ENCODE measurements at places on chromosomes 3 and 15.

DNA sequence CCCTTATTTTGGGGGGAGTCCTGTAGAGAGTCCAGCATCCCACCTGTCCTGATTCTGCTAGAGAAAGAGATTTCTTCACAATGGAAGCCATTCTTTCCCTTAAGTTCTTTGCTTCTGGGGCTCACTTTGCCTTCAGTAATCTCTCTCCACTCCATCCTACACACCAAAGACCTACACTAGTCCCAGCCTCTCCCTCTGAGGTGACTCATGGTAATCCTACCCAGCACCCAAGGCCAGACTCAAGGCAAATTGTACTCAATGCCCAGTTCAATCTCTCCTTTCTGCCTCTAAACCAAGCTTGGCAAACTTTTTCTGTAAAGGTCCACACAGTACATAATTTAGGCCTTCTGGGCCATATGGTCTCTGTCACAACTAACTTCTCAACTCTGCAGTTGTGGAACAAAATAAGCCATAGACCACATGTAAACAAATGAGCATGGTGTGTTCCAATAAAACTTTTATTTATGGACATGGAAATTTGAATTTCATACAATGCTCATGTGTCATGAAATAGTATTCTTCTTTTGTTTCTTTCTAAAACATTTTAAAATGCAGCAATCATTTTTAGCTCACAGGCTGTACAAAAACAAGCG is 72.5 kb downstream of the MRPL46 start:
- DNase-seq: no peak

DNA sequence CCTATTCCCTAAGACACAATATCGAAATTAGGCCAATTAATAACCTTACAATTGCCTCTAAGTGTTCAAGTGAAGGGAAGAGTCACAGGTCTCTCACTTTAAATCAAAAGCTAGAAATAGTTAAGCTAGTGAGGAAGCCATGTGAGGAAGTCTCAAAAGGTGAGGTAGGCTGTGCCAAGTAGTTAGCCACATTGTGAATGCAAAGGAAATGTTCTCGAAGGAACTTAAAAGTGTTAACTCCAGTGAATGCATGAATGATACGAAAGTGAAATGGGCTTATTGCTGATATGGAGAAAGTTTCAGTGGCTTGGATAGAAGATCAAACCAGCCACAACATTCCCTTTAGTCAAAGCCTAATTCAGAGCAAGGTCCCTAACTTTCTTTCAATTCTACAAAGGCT is 59.1 kb downstream of the KLF13 start:
- no peak for DNase-seq

DNA sequence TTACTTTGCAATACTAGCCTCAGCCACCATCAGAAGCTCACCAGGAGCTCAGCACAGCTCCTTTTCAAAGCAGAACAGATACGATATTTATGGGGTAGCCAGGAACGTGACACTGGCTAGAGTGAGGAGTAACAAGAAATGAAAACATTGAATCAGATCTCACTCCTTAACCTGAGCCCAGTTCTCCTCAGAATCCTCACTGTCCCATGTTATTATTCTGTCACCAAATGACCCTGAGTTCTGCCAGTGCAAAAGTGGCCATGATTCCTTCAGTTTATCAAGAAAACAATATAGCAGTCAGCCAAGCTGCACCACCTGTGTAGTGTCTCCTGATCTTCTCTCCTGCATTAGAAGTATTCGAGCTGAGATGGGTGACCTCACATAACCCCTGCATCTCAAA is 956.7 kb downstream of the TUSC7 start:
- no peak for DNase-seq

DNA sequence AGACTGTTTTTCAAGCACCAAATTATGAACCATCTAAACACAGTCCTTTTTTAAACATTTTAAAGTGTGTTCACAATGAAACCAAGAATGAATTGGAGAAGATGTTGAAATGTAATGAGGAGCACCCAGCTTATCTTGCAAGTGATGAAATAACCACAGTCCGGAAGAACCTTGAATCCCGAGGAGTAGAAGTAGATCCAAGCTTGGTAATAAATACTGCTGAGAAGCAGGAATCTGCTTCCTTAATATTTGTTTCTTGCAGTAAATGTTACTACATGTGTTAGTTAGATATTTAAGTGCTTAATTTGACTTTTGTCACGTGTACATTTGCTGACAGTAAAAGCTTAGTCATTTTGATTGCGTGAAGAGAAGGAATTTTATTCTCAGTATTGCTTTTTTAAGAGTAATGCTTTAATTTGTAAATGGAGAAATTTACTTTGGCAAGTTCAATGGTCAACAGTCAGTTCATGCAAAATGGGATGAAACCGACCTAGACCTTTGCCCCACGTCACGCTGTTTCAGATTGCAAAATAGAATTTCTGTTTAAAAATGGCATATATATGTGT is 69.8 kb downstream of the OPA1 start:
- no peak for DNase-seq

GRCh38 chr3:32571192-32571485 is 481 bp upstream of the DYNC1LI1 start:
- DNase-seq: no peak

- no peak for DNase-seq
Observed at GRCh38 chr3:131216801-131217200, 164.8 kb upstream of the NUDT16 start.

- no peak for DNase-seq
Observed at GRCh38 chr3:34419801-34420200, 621.4 kb downstream of the PDCD6IP start.

- peak; percentile 91 for DNase-seq
Observed at GRCh38 chr3:29153811-29154210, 127.1 kb upstream of the RBMS3 start.

DNA sequence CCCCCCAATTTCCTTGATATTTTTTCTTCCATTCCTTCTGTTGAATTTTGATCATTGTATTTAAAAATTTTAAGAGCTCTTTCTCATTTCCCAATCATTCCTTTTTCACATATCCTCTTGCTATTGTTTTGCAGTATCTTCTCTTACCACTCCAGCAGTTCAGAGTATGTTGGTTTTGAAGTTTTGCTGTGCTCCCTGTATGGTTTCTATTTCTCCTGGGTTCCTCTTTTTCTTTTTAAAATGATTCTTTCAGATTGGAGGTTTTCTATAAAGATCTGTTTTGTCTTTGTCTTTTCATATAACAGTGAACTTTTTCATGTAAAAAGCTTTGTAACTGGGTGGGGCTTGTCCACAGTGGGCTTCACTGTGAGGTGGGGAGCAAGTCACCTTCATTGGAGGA is 12.8 kb downstream of the USP3 start:
- peak; percentile 31 for DNase-seq

GRCh38 chr15:99239545-99240198 is 9.7 kb downstream of the TTC23 start:
- DNase-seq: peak; percentile 59

Measured in common myeloid progenitor, CD34-positive (primary cell).